ENCODE measurements at places on chromosomes 13 and 19.

GRCh38 chr13:98584668-98585397 lies 7.9 kb upstream of the STK24 start:
- DNase-seq = peak; percentile 72

- DNase-seq = no peak
Observed at GRCh38 chr19:6056282-6056741, 54.0 kb downstream of the RFX2 start.

DNA sequence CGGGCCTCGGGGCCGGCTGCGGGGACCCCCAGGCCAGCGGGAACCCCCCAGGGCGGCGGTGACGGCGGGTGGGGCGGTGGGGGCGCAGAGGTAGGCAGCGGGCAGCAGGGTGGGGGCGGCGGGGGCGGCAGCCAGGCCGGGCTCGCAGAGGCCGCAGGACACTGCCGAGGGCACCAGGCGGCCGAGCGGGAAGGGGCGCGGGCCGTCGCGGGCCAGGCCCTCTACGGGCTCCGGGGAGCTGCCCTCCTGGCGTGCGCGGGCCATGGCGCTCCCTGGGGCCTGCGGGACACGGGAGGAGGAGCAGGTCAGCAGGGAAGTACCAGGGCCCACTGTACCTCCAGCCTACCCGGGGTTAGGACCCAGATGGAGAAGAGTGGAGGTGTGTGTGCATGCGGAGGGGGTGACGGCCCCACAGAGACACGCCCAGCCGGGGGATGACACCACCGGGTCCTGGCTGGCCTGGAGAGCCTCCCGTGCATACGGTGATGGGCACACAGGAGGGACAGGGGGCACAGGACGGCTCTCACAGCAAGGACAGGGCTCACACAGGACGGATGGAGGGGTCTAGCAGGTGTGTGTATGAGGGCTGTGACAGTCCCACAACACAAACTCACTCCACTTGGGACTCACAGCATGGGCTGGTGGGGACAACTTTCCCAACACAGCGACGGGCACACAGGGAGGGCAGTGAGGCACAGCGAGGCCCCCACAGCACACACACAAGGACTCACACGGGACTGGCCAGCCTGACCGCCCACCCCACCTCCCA lies 2.6 kb downstream of the BBC3 start:
- DNase-seq = peak; percentile 21

- peak; percentile 38 for DNase-seq
Observed at GRCh38 chr13:21175656-21176214, 617 bp downstream of the SKA3 start.
